ENCODE measurements at places on chromosomes 12 and 14. TPM values are rescaled to one million over a fixed set of nuclear protein-coding genes. Genes with fewer than 3 reads are reported as not detected.

NXPH4 gene
- total RNA-seq, result 6.6 TPM

PLEKHD1 gene
- total RNA-seq, result 0.20 TPM

INSM2 gene
- total RNA-seq, result not detected

RFX4 gene
- total RNA-seq, result not detected

EMP1 gene
- 125 TPM for total RNA-seq

GLT1D1 gene
- total RNA-seq, result 2.2 TPM

RTN1 gene
- 6.1 TPM for total RNA-seq

ITGA7 gene
- total RNA-seq, result 87.4 TPM

TEX52 gene
- not detected for total RNA-seq
